ENCODE measurements at places on chromosomes 16 and 17.

- DNase-seq, result no peak
Observed at GRCh38 chr17:76235883-76236282, 4.4 kb downstream of the RNF157 start.

- DNase-seq, result no peak
Observed at GRCh38 chr16:3503523-3503922, 2.7 kb downstream of the CLUAP1 start.

- no peak for DNase-seq
Observed at GRCh38 chr16:62883509-62883908, 847.3 kb upstream of the CDH8 start.

DNA sequence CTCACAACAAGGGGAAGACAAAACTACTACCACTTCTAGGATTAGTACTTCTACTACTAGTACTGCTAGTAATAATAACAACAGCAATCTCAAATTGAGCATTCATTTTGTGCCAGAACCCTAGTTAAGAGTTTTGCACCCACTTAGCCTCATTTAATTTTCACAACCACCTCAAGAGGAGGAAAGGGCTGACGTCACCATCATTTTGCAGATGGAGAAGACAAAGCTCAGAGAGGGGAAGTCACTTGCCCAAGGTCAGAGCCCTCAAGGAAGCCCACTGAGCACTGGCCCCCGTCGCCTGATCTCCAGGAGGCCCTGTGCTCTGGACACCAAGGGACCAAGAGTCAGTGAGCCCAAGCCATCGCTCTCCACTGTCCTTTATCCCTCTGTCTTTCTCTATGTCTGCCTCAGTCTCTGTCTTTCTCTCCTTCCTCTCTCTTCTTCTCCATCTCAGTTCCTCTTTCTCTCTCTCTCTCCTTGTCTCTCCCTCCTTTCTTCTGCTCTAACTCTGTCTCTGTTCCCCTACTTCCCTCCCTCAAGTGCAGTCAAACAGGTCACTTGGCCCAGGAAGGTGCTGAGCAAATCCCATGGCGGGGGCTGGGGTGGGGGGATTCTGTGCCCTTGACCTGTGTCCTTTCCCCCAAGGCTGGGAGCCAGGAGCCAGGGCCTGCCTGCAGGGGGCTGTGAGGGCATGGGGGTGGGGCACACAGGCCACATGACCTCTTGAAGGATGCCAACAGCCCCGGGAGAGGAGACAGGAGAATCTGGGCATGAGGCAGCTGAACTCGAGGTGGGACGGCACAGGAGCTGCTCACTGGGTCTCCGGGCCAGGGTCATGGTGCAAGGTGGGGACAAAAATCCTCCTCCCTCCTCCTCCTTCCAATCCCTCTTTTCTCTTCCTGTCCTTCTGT, 11.2 kb upstream of the NGFR start:
- no peak for DNase-seq

DNA sequence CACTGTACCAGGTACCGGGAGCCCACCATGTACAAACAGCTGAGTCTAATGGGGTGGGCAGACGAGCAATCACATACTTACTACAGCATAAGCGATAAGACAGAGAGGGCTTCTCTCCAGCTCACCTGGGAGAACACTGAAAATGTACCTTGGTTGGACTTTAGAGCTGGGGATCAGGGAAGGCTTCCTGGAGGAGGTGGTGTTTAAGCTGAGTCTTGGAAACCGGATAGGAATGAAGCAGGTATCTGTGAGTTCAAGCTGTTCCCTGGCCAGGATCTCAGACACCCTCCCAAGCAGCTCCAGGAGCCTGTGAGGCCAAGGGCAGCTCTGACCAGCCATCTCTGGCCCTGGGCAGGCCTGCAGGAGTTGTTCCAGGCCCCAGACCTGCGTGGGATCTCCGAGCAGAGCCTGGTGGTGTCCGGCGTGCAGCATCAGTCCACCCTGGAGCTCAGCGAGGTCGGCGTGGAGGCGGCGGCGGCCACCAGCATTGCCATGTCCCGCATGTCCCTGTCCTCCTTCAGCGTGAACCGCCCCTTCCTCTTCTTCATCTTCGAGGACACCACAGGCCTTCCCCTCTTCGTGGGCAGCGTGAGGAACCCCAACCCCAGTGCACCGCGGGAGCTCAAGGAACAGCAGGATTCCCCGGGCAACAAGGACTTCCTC, 8.0 kb upstream of the SERPINF1 start:
- DNase-seq, result no peak

- no peak for DNase-seq
Observed at GRCh38 chr17:4187076-4187475, 44.1 kb downstream of the CYB5D2 start.

DNA sequence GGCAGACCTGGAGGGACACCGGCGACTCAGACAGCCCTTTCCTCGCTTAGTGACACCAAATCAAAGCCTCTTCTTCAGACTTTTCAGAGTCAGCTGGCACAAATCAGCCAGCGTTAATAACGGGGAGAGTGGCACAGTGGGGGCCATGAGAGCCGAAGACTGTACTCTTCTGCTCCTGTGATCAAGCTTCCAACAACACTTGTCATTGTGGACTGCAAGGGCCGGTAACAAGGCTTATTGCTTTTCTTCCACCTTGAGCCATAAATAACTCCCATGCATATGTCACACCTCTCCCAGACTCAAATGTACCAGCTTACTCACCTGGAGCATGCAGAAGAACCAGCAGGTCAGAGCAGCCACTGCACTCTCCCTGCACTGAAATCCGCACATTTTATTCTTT, 12.8 kb downstream of the FLCN start:
- DNase-seq, result no peak

DNA sequence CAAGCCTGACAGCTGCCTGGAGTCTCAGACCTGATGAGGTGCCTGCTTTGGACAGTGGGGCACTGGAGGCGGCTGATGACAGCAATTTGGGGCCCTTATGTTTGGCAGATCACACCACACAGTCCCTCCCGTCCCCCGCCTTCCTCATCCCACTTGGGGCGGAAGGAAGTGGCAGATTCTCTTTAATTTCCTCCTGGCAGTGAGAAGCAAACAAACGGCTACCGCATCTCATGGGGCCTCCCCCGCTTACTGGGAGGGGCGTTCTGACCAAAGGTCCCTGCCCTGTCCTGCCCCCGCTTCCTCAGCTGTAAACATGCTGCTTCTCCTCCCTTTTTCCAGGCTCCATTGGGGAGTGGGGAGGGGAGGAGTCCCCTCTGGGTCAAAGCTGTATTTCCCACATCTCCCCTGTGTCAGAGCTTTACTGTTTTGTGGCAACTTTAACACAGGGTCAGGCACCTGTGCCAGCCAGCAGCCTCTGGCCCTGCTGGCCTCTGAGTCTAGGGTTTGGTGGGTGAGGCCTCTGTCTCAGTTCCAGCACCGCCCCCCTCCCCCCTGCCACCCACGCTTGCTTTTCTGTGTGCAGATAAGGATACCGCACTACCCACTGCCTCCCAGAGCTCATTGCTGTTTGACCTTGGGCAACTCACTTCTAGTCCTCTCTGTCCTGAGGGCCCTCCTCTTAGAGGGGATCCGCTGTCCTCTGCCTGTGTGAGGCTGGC, 5.4 kb upstream of the NFATC3 start:
- no peak for DNase-seq

DNA sequence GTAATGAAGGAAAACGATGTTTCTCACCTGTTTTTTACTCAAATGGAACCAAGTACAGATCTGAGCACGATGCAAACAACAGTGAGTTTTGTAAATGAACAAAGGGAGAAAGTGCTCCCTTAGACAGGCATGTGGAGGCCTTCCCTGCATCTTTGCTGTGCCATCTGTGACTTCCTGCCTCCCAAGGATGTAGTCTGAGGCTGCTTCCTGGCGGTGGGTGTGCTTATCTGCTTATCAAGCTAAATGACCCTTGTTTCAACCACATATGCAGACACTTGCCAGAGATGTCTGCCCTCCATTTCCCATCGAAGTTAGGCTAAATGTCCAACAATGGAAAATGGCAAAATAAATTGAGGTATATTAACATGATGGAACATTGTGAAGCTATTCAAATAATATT, 34.6 kb downstream of the RGS9 start:
- DNase-seq, result no peak
